ENCODE measurements at places on chromosomes 2 and 18.

- DNase-seq: no peak
These were observed 19.2 kb upstream of the SEH1L start for GRCh38 chr18:12928641-12929040.

DNA sequence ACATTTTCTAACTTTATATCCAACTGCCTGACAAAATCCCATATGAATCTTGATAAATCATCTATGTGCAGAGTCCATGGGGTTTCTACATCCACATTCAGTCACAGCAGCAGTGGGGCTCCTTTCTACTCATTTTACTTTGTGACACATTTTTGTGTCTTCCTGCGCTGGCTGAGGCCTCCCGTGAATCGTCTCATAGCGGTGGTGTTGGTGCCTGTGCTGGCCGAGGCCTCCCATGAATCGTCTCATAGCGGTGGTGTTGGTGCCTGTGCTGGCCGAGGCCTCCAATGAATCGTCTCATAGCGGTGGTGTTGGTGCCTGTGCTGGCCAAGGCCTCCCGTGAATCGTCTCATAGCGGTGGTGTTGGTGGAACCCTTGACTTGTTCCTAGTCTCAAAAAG lies 17.0 kb downstream of the SNED1 start:
- DNase-seq: no peak

DNA sequence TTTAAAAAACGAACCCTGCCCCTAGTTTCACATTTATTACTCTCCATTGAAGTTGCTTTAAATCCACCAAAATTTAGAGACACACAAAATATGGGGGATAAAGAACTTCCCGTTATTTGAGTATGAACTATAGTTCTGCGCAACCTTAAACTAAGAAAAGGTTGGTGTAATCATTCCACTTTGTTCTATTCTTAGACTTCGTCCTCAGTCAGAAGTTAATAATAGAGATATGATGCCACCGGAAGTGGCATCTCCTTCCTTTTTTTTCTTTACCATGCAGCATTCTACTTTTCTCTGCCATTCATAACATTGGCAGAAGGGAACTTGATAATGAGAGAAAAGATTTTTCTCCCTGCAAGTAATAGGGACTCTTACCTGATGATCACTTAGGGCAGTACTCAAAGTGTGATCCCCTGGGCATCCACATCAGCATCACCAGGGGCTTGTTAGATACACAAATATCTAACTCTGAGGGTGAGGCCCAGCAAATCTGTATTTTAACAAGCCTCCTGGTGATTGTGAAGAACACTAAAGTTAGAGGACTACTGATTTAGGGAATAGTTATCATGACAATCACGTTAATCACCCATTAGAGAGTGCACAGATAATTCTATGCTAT lies 147.7 kb upstream of the DTNA start:
- DNase-seq: no peak

DNA sequence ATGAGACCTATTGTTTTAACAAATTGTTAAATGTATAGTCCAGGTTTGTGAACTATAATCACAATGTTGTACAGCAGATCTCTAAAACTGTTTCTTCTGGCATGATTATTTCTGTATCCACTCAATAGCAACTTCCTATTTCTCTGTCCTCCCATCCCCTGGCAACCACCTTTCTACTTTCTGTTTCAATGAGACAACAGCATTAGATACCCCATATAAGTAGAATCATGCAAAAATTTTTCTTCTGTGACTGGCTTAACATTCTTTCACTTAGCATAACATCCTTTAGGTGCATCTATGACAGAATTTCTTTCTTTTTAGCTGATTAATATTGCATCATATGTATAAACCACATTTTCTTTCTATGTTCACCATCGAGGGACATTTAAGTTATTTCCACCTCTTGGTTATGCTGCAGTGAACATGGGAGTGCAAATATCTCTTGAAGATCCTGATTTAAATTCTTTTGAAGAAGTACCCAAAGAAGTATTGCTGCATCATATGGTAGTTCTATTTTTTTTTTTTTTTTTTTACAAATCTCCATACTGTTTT lies 713.5 kb downstream of the LRP1B start:
- DNase-seq: no peak

DNA sequence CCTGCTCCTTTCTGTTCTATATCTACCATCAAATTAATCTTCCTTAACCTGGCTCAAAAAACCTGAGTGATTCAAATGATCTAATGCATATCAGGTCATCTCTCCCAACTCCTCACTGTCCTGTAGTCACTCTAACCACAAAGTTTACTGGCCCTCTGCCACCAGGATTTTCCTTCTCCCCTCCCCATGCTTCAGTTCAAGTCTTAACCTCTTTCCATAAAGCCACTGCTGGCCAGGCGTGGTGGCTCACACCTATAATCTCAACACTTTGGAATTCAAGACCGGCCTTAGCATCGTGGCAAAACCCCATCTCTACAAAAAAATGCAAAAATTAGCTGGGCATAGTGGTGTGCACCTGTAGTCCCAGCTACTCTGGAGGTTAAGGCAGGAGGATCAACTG lies 7.5 kb upstream of the SP3 start:
- no peak for DNase-seq

DNA sequence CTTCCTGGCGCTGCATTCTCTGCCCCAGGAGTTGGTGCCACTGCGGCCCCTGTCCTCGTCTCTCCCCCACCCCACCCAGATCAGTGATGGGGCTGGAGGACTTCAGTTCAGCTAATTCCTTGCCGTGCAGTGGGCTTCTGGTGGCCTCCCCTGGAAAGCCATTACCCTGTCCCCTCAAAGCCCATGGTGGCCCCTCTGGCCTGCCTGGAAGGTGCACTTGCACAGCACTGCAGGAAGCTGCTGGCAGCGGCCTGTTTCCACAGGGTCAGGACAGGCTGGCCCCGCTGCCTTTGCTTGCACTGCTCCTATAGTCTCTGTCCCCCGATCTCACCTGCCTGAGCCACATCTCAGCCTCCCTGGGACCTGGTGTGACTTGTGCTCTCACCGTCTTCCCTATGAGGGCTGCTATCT lies 105.1 kb downstream of the USP40 start:
- DNase-seq: no peak

DNA sequence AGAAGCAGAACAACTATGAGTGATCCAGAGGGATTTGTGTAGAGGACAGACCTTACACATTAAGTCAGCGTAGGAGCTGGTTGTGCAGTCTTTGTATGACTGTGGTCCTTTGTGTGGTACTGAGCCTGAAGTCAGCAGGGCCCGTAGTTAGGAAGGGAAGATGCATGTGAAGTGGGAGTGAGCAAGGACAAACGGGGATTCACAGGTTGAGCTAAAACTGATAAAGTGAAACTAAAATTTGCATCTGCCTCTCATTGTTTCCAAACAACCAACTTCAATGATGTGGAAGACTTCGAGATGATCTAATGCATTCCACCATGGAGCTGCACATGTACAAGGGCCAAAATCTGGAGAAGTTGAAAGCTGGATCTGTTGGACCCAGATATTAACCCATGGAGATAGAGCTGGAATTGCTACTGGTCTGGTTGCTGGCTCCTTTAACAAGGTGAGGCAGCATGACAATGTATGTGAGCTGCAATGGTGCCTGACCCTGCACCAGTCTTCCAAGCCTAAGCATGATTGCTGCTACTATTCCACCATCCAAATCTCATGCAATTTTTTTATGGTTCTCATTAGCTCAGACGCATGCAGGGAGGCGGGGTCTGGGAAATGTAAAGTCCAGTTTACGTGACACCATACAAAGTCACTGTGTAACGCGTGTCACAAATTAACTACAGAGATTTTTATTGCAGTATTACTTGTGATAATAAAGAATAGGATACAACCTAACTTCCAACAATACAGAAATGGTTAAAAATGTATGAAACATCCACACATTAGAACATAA lies 12.1 kb upstream of the CYBRD1 start:
- DNase-seq: no peak

DNA sequence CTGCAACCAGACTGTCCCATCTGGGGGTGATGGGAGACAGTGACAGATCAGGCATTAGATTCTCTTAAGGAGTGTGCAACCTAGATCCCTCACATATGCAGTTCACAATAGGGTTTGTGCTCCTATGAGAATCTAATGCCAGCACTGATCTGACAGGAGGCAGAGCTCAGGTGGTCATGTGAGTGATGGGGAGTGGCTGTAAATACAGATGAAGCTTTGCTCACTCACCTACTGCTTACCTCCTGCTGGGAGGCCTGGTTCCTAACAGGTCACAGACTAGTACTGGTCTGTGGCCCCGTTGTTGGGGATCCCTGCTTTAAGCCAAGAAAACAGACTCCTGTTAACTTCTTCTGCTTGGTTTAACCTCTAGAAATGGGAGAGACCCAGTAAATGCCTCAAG lies 3.2 kb downstream of the CYP27A1 start:
- no peak for DNase-seq

DNA sequence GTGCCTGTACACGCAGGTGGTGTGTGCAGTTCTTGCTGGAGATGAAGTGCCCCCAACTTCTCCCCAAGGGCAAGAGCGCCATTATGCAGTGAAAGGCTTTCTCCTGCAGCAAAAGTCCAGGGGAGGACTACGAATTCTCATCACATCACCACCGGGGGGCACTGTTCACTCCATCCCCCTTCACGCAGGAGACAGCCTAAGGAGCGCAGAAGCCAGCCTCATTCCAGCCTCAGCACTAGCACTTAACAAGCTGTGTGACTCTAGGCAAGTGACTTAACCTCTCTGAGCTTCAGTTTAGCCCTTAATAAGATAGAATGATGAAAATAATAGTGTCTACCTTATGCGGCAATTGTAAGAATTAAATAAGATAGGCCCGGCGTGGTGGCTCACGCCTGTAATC lies 32.3 kb downstream of the DNMT3A start:
- DNase-seq: peak; percentile 58

Measured in AML-193 (cell line).